Occipital lobe (tissue), 3 donors: ENCODE measurements at places on chromosomes 12 and 14.

- no peak for DNase-seq
Measured at GRCh38 chr14:75510547-75510946, 11.7 kb upstream of the BATF start.

DNA sequence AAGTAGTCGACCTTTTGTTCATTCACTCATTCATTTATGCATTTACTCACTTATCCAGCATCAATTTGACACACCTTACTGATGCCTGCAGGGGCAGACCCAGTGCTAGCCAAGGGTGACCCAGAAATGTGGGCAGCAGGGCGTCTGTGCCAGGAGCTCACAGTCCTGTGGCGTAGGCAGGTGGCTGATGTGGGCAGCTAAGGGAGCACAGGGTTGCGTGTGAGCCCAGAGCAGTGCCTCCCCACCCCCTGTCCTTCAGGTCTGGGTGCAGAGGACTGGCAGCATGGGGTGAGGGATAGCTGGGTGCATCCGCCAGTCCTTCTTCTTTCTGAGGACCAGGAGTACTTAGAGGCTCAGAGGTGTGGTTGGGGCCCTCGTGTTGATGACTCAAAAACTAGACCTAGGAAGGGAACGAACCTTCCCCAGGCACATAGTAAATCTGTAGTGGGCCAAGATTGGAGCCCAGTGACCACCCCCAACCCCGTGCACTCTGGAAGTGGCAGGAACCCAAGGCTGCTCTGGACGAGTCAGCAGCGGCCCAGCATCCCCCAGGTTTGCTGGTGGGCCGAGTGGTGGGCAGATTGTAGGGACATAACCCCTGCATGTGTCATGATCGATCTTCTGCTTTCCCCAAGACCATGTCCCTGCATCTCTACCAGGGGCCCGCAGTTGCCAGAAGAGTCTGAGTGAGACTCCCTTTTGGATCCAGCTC is 63.9 kb downstream of the BEGAIN start:
- DNase-seq = no peak

DNA sequence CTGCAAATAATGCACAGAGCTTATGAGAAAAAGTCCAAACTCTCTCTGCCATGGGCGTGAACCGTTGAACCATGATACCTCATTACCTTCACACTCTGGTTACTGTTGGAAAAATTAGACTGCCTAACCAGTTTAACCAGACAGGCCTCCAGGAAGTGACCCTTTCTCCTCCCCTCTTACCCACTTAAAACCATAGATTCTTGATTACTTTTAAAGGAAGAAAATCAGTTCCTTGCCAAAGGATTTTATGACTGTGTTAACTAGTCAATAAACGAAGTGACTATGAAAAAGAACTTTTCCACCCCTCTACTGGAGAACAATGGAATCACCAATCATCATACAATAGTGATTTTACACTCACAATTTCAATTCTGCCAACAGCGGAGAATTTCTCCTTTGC is 254.0 kb upstream of the ATP2B1 start:
- no peak for DNase-seq

DNA sequence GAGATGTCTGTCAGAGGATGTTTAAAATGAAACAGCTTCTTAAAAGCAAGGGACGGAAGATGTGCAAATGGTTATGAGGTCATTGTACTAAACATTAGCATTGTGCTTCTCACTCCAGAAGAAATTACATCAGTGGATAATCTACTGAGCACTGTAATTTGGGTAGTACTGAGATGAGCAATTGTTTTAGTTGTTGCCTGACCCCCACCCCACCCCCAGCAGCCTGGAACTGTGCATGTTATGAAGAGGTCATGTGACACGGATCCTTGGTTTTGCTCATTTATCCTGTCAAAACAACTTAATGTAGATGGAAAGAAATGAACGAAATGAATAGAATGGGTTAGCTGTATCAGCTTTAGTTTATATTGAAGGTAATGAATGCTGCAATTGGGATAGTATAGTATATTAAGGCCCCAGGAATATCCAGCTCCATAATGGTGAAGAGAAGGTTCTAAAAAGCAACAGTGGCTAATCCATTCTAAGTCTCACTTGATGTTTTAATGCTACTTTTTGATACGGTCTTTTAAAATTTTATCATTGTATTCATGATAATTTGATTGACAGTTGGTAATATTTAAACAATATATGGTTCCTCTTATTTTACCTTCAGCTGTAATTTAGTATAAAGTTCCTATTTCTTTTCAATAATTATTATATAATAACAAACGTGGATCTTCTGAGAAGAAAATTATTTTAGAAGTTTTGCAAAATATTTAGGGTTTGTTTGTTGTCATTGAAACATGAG is 58.5 kb downstream of the WNK1 start:
- no peak for DNase-seq

DNA sequence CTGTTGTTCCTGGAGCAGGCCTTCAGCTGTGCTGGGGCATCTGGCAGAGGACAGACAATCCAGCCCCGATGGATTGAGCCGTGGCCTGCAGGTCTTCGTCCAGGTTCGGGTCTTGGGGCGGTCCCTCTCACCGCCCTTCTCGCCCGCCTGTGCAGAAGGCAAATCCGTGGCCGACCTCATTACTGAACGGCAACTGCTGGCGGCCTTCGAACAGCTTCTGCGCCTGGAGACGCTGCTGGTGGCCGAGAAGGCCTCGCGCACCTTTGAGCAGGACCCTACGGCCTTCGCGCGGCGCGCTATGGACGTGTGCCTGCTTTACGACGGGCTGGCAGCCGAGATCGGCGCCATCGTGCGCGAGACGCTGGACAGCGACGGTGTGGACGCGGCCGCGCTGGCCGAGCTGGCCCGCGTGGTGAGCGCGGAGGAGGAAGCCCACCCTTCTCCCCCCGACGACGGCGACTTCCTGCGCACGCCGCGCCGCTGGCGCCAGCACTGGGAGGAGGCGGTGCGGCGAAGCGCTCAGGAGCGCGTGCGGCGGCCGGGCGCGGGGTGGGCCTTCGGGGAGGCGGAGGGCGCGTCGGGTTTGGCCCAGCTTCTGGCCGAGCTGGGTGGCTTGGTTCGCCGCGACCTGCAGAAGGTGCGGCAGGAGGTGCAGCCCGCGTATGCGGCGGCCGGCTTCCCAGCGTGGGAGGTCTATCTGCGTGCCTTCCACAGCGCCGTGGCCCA is 7.6 kb downstream of the EXOC3L4 start:
- no peak for DNase-seq
